Activated CD8-positive, alpha-beta memory T cell treated with anti-CD3 and anti-CD28 coated beads for 4 hours (primary cell): ENCODE measurements at places on chromosomes 5 and 9.

GRCh38 chr5:174166231-174167079 lies 120.9 kb downstream of the NSG2 start:
- no peak for DNase-seq

- no peak for DNase-seq
Measured at GRCh38 chr5:77718934-77719610, 57.1 kb downstream of the TBCA start.

GRCh38 chr9:96057155-96057554 lies 181.7 kb downstream of the ERCC6L2 start:
- DNase-seq, result no peak

DNA sequence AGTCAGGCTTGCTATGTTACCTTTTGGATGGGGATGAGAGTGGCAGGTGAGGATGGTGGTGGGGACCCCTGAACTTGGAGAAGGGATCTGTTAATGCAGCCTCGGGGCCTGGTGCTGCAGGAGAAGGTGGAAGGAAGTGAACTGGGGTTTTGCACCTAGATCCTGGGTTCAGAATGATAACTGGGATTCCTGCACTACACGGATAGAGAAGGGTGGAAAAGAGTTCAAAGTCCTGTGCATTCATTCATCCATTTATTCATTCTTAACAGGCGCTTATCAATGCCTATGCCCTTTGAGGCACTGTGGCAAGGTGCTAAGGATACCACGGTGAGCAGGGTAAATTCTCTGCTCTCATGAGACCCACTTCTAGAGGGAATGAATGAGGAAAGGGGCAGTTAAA lies 41.7 kb upstream of the TJP2 start:
- no peak for DNase-seq

- DNase-seq, result no peak
Measured at GRCh38 chr9:31519424-31519823, 865.0 kb upstream of the ACO1 start.

- DNase-seq, result no peak
Measured at GRCh38 chr5:41878173-41878572, 7.9 kb upstream of the OXCT1 start.

DNA sequence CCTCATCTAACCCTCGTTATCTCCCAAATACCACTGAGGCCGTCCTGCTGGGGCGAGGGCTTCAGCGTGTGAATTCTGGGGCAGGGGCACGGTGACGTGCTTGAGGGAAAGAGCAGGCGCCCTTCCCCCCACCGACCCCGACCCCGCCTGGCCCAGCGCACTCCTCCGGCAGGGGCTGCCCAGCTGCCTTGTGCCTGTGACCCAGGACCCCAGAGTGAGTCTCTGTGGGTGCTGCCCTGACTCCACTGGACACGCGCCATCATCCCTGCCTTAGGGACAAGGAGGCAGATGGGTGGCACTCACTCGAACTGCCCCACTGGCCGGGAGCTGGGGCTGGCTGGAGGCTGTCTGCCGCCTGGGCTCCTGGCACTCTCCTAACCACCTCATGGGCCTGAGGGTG lies 136.2 kb upstream of the LPCAT1 start:
- no peak for DNase-seq

DNA sequence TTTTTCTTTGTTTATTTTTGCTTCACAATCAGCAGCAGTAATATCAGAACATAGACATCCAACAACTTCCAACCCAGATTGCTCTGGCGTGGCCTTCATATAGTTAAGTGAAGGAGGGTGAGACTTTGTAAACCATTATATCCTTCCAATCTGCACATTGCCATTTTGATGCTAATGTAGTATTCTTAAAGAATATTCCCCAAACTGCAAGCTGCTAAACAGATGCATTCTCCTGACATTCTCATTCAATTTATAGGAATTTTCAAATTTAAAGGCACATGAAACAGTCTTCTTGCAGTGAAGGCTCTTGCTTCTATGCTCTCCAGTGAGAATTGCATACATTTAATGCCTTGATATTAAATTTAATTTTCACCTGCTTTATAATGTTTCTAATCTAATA lies 181.2 kb upstream of the EDIL3 start:
- DNase-seq, result no peak

DNA sequence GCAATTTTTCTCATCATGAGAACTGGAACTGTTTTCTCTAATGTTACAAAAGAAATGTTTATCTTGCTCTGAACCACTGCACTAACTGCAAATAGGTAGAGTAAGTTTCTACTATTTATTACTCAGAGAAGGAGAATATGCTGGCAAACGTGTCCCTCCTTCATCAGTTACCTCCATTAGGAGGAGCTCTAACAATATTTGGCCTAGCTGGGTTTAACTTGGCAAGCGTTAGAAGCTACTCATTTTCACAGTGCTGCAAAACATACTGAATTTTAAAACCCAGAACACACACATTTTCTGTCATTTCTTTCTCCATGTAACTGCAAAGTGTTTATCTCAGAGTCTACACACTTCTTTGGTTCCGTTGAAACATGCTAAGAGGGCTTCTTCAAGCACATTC lies 101.0 kb upstream of the GABRG2 start:
- no peak for DNase-seq

DNA sequence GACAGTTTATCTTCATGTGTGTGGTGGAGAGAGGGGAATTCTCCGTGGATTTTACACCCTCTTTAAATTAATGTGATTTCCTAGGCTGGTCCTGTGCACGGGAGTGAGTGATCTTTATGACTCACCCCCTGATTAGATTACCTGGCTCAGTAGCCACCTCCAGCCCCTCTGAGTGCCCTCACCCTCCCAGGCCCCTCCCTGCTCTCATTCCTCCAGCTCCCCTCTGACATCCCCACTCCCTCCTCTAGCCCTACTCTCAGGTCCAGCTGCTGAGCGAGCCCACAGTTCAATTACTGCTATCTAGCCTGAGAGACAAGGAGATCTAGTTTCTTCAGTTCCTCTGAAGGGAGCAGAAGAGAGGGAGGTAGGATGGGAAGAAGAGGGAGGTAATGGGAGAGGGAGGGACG lies 61.8 kb upstream of the ARAP3 start:
- DNase-seq, result no peak

GRCh38 chr5:14193496-14193895 lies 50.4 kb downstream of the TRIO start:
- DNase-seq, result no peak

GRCh38 chr5:133707629-133708028 lies 95.3 kb upstream of the FSTL4 start:
- no peak for DNase-seq

DNA sequence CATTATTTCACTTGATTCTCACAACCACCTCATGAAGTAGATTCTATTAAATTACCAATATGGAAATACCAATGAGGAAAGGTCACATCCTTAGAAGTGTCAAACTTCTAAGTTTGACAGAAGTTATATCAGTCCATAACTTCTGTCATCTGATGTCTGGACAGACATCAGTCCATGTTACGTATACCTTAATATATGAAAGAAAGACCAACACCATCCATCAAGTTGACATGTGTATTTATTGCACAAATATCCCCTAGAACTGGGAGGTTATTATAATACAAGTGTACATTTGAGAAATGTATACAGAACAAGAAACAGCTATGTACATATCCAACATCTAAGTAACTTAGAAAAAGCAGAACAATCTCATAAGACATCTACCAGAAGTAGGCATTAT lies 6.5 kb upstream of the RAPGEF6 start:
- no peak for DNase-seq

DNA sequence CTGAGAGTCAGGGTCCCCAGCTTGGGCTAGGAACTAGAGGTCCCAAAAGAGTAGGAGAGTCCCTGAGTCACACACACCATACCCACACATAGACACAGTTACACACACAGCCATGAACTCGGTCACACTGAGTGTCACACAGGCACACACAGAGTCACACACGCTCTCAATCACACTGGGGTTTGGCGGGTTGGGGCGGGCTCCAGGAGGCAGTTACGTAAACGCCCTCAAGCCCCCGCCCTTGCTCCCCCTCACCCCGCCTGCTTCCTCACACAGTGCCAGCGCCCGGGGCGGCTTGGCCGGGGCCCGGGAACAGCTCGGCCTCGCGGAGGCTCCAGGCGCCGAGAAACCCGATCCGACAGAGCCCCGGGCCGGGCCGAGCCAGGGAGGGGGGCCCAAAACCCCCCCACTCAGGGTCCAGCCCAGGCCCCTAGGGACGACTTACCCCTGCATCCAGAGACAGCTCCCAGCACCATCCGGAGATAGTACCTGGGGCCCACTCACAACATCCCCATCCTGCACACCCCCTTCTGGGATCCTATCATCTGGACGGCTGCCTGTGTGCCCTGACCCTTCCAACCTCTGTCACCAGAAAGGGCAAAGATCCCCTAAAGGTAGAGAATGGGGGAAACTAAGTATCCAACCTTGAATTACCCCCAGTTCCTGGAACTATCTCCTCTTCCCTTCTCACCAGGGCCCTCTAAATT lies 3.5 kb upstream of the CNTFR start:
- DNase-seq, result no peak

GRCh38 chr9:28163619-28164018 lies 590.3 kb upstream of the C9orf72 start:
- DNase-seq, result no peak

DNA sequence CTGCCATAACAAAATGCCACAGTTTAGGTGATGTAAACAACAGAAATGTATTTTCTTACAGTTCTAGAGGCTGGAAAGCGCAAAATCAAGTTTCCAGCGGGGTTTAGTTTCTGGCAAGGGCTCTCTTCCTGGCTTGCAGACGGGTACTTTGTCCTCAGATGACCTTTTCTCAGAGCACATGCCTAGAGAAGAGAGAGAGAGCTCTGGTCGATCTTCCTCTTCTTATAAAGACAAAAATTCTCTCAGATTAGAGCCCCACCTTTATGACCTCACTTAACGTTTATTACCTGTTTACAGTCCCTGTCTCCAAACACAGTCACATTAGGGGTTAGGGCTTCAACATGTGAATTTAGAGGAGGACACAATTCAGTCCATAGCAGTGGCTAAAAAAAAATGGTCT lies 119.7 kb downstream of the CETN3 start:
- DNase-seq, result no peak

DNA sequence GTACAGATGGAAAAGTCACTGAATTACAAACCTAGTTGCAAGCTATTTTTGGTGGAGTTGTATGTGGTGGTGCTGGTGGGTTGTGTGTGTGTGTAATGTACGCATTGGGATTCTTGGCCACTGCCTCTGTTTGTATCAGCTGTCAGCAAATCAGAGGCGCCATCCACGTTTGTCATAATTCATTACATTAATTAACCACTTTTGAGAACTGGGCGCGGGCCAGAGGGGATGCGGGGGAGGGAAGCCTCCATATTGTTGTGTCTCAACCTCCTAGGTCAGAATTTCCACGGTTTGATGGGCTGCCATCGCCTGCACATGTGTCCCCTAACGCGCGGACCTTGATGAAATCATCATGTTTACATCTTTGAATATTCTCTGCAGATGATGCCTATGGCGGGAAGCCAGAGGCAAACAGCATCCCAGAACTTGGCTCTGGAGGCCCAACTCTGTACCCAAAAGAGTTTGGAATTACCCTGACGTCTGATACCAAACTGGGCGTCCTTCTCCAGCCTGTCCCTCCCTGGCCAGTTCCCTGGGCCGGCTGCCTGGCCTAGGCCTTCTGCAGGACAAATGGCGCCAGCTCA lies 54.9 kb downstream of the FGF18 start:
- no peak for DNase-seq

- DNase-seq, result no peak
Measured at GRCh38 chr5:119583684-119584083, 45.7 kb upstream of the FAM170A start.

DNA sequence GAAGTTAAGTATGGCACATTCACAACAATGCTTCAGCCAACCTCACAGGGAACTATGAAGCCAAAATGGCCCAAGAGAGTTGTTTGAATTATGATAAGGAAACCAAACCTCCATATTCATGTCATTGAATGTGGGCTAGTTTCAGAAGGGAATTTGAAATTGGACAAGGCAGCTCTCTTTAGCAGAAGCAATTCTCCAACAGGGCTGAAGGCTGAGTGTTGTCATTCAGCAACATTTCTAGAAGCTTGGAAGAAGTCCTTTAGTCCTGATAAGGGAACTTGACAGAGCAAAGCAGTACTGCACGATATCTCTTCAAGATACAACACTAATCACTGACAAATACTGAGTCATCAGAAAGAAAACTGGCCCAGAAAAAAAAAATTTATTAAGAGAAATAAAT lies 115.4 kb downstream of the SLC25A46 start:
- DNase-seq, result no peak

- DNase-seq, result no peak
Measured at GRCh38 chr5:172574871-172575223, 66.2 kb upstream of the NEURL1B start.

- no peak for DNase-seq
Measured at GRCh38 chr5:33631139-33631538, 190.4 kb downstream of the TARS1 start.

- no peak for DNase-seq
Measured at GRCh38 chr9:101333926-101334702, 50.7 kb downstream of the BAAT start.

DNA sequence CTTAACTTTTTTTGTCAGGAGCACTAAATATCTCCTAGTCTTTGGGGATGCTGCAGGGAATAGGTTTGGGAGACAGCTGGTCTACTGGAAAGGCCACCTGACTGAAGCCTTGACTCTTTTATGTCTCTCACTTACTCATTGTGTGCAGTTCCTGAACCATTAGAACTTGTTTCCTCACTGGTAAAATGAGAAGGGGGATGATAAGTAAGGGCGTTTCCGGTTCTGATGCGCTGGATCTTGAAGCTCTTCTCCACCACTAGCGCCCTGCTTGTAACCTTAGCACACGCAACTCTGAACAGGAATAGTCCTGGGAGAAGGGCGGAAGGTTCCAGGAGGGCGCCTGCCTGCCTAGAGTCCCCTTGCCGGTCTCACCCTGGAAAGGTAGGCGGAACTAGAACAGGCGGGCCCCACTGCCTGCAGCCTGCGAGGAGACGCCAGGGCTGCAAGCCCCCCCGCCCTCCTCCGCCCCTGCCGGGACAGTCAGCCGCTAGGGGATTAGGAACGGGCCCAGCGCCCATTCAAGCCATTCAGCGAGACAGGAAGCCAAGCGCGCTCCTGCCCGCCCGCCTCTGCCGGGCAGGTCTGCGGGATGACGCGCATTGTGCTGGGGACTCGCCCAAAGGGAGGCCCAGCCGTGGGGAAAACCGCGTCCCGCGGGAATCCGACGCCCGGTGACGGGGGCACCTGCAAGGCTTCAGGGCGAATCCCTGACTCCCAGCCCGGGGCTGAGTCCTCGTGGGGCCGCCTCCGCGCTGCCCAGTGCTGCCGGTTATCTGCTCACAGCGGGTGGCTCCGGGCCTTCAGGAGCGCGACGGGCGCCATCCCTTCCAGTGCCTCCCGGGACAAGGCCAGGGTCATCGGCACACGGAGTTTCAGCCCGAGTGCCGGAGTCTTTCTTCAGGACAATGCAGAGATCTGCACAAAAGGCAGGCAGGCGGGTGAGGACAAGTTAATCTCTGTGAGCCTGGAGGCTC lies 44.0 kb upstream of the XPA start:
- DNase-seq, result no peak

DNA sequence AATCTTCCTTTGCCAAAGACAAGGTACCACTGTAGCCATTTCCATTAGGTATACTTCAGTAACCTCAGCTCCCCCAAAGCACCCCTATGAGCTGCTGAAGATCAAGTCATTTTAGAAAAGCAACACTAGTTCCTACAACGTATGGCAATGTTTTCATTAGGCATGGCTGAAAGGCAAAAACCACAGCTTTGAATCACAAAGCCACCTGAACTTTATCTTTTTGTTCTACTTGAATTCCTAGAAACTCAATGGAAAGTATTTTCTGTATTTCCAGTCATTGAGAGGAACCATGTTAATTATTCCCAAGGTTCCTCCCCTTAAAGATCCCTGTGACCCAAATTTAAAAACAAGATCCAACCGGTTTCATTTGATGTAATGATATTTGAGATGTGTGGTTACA lies 152.1 kb downstream of the EFNA5 start:
- no peak for DNase-seq

GRCh38 chr5:17365811-17366138 lies 132.3 kb upstream of the TAF11L2 start:
- no peak for DNase-seq
